ENCODE measurements at places on chromosomes 1 and 21.

DNA sequence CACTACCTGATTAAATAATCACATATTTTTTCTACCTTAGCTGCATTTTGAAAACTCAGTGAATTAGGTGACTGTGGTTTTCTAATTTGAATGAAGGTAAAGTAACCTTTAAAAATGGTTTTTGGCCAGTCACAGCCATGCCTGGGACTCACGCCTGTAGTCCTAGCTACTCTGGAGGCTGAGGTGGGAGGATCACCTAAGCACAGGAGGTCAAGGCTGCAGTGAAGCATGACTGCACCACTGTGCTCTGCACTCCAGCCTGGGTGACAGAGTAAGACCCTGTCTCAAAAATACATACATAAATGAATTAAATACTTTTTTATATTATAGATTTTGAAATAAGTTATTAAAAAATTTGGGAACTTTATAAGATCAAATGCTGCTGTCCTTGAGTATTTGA lies 5.7 kb downstream of the CNST start:
- DNase-seq, result no peak

DNA sequence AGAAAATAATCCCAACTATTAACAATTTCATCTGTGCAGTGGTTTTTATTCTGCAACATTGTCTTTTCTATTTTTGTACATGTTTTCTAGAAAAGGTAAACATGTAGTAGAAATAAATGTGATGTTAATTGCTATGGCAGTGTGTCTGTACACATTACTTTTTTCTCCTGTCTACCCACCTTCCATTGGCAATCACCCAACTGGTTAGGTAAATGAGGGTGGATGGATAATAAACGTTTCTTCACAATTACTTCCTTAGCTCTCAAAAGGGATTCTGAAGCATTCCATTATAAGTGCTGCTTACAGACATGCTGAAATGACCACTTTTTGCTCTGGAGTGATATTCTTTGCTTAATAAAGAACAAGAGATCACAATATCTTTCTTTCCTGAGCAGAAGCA lies 61.4 kb downstream of the MAGI3 start:
- no peak for DNase-seq

- DNase-seq, result no peak
Measured at GRCh38 chr1:72434070-72434469, 151.7 kb upstream of the NEGR1 start.

- peak; percentile 79 for DNase-seq
Measured at GRCh38 chr1:205477759-205478247, 22.0 kb upstream of the BLACAT1 start.

- DNase-seq, result no peak
Measured at GRCh38 chr1:6205849-6206519, at the start of gene RNF207. Gene RNF207, plus strand, starts transcription at chr1:6206119. Its CDS starts 417 bp downstream, at chr1:6206536.

DNA sequence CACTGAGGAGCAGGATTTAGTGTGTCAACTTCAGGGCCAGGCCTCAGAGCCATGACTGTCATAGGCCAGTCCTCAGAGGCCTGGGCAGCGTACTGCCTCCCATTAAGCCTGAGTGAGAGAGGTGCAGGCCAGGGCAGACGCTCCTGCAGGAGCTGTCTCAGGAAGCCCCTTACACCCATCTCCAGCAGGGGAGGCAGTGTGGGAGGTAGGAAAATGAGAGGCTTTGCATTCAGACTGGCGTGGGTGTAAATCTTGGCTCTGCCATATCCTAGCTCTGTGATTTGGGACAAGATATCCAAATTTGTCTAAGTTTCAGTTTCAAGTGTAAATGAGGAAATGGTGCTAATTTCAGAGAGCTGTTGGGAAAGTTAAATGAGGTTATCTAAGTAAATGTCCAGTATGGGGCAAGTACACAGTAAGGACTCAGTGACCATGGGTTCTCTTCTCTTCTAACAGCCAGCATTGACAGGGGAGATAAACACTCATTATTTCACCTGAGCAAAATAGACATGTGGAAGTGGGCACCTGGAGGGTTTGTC lies 184.1 kb downstream of the ZSCAN20 start:
- no peak for DNase-seq

Data from spinal cord (tissue), 10 donors.